Naive thymus-derived CD4-positive, alpha-beta T cell (primary cell): ENCODE measurements at places on chromosomes 7 and 10. TPM values are rescaled to one million over a fixed set of nuclear protein-coding genes. Genes with fewer than 3 reads are reported as not detected.

- no peak for DNase-seq
Measured at GRCh38 chr7:73509463-73509862, 12.6 kb downstream of the BAZ1B start.

GRCh38 chr7:127390817-127391590 lies 1.5 kb downstream of the ZNF800 start:
- DNase-seq = no peak

- no peak for DNase-seq
Measured at GRCh38 chr10:84924131-84924530, 595.7 kb downstream of the CCSER2 start.

DNA sequence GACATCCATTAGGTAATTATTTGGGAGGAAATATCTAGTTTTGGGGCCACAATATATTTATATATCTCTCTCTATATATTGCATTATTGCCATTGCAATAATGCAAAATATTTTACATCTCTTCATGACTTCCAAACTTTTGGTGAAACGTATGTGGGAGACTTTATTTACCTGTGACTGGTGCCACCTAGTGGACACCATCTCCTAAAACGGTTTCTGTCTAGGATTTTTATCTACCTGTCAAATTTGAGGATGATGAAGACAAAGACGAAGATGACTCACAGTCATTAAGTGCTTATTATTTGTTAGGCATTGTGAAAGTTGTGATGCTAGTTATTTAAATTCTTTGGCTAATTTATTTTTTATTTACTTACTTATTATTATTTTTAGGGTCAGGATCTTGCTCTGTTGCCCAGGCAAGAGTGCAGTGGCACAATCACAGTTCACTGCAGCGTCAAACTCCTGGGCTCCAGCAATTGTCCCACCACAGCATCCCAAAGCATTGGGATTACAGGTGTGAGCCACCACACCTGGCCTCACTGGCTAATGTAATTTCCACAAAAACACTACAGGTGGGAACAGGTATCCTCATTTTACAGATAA lies 18.7 kb upstream of the CBLL1 start:
- DNase-seq = peak; percentile 50

DNA sequence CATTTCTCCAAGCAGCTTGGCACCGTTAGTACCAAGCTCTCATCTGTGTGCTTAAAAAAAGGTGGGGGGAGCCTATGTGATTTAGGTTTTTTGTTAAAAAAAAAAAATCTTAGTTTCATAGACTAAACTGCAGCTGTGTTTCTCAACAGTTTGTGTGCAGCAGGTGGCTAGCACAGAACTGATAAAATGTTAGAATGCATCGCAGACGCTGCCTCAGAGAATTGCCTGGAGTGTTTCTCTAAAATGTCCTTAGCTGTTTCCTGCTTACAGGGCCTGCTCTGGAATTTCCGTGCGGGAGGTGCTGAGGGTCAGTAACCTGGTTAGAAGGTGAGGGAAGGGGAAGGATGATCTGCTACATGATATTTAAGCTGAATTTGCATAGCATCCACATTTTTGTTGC lies 268.9 kb downstream of the PLXDC2 start:
- no peak for DNase-seq

GJC3 gene
- total RNA-seq = 0.53 TPM

DNA sequence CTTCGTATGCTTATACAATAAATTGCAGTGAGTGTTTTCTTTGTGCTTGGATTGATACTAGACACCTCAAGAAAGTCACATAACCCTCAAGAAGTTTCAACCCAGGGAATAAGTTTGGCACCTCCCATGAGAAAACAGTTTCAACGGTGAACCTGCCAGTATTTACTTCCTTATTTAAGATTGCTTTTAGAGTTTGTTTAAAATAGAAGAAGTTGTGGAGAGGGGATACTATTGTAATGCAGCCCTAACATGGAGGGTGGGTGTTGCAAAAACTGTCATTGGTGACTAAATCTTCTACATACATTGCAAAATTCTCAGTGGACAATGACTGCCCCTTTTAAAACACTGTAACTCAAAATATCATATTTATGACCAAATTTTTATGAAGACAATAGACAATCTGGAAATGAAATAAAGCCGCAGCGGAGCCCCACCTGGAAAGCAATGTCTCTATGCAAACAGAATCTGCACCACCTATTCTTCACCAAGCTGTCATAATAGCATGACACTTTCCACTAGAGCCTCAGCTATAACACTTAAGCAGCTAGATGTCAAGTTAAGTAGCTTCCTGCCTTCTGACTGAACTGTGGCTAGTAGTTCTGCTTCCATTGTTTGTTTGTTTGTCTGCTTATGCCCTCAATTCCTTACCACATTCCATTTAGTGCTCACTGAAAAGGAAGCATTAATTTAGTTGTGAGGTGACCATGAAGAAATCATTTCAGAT lies 98.2 kb downstream of the MDFIC start:
- no peak for DNase-seq
